GM04504 (cell line): ENCODE measurements at places on chromosomes 5 and 9.

- no peak for DNase-seq
Measured at GRCh38 chr5:31944684-31945445, 229.3 kb downstream of the GOLPH3 start.

GRCh38 chr5:93573354-93574351, 7.4 kb downstream of the NR2F1-AS1 start:
- DNase-seq = no peak

DNA sequence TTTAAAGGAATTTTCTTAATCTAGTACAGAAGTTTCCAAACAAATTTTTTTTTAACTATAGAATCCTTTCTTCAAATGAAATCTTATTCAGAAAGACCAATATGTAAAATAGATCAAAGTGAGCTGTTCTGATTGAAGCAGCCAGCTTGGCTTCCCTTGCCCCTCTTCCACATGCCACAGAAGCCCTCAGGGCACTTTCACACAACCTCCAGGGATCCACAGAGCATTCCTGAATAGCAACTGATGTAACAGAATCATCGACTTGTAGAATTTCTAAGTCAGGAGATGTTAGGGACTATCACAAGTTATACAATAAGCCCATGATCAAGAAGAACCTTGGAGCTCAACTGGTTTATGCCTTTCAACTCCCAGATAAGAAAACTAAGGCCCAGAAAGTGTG, 427.8 kb upstream of the C9orf72 start:
- no peak for DNase-seq

- DNase-seq = no peak
Measured at GRCh38 chr5:2093859-2094615, 211.3 kb upstream of the IRX4 start.

- DNase-seq = no peak
Measured at GRCh38 chr5:85337435-85337834, 952.8 kb upstream of the EDIL3 start.

- DNase-seq = no peak
Measured at GRCh38 chr5:168460606-168461005, 25.7 kb upstream of the RARS1 start.

GRCh38 chr5:178381921-178382695, 149.5 kb upstream of the PHYKPL start:
- DNase-seq = no peak

- no peak for DNase-seq
Measured at GRCh38 chr5:139186752-139187326, 11.3 kb downstream of the SIL1 start.

DNA sequence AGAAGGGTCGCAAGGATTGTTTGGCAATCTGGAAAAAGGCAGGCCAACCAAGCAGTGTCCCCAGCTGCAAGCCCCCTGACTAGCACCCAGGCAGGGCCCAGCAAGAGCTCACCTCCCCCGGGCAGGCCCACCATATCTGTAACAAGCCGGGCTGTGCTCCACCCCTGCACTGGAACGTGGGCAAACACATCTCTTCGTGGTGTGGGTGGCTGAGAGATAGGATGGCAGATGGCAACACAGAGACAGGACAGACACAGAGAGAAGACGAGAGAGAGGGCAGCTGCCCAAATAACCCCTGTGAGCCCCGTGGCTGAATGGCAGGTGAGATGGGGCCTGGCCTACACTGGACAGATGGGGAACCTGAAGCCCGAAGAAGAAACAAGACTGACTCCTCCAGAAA, 9.4 kb downstream of the BBLN start:
- no peak for DNase-seq

GRCh38 chr9:6488395-6488794, 75.4 kb downstream of the UHRF2 start:
- no peak for DNase-seq

DNA sequence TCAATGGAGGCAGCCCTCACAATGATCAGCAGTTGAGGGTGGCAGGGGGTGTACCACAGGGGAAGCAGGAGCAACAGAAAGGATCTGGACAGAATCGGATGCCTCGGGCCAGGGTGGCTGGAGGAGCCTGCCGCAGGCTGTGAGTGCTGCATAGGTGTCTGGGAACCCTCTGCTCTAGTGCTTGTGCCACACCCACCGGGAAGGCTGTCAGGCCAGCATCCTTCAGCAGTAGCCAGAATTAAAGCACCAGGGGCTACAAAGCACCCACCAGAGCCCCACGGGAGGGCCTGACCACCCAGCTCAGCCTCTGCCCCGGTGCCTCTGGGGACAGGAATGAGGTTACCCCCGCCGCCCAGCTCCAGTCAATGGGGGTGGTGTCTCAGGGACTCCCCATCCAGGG, 49.0 kb downstream of the ARHGEF37 start:
- DNase-seq = no peak

- peak; percentile 67 for DNase-seq
Measured at GRCh38 chr9:122445155-122445749, 32.5 kb downstream of the OR1J1 start.

DNA sequence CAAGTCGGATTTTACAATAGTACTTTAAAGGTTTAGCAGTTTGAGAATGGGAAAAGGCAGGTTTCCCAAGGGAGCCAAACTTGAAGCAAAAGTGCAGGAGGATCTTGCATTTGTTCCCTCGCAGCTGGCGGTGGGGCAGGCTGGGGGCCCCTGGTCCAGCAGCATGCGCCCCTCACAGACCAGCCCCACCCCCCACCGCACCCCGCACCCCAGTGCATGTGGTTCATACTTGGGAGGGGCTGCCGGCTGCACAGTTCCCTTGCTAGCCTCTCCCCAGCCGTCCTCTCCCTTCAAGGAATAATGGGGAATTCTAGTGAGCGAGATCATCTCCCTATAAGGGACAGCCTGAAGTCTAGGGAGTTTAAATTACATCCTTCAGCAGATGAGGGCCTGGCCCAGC, 273.1 kb upstream of the IRX2 start:
- DNase-seq = no peak

DNA sequence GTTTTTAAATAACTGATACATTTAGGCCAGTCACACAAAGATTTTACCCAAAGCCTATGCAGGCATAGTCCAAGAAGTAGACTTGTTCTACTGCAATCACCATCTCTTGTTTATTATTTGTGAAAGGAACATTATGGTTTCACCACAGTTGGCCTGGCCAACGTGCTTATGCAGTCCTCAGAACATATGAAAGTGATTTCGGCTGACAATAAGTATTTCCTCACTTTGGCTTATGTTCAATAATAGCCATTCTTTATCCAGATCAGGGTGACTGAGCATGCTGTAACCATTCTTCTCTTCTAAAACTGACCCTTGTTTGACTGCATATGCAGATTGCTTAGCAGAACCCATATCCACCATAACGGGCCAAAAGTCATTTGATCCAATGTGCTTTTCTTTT, 76.6 kb upstream of the CCDC152 start:
- peak; percentile 17 for DNase-seq

- no peak for DNase-seq
Measured at GRCh38 chr5:148374690-148375360, 8.9 kb upstream of the FBXO38 start.

DNA sequence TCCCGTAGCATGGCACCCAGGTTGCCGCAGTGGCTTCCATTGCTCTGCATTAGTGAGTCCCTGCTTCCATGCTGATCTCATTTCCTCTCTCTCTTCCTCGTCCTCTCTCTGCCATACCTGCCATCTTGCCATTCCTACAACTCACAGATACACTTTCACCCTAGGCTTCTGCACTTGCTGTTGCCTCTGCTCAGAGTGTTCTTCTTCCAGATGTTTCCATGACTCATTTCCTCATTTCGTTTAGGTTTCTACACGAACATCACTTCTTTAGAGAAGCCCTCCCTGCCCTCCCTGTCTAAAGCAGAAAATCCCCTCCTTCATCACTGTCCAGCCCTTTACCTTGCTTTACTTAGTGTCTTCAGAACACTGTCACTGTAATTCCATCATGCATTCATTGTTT, 115.2 kb upstream of the WWC1 start:
- DNase-seq = no peak

GRCh38 chr9:125829743-125830142, 82.6 kb downstream of the PBX3 start:
- DNase-seq = no peak

GRCh38 chr9:79651251-79651795, 79.6 kb downstream of the TLE4 start:
- DNase-seq = no peak

DNA sequence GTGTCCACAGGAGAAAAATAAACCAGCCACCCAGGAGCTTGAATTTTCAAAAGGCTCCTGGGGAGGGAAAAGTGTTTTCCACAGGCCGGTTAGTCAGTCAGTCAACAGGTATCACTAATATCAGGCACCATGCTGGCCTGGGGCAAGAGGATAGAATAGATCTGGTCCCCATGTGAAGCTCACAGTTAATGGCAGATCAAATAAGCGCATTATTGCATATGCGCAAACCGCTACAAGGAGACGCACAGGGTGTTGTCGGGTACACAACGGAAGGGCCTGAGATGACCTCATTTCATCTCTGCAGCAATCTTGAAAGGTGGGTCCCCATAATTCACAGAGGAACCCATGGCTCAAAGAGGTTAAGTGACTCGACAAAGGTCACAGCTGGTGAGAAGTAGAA, 260.7 kb downstream of the CRB2 start:
- no peak for DNase-seq

- no peak for DNase-seq
Measured at GRCh38 chr5:145484158-145484557, 351.0 kb downstream of the PRELID2 start.

- no peak for DNase-seq
Measured at GRCh38 chr5:14185326-14186058, 42.4 kb downstream of the TRIO start.

DNA sequence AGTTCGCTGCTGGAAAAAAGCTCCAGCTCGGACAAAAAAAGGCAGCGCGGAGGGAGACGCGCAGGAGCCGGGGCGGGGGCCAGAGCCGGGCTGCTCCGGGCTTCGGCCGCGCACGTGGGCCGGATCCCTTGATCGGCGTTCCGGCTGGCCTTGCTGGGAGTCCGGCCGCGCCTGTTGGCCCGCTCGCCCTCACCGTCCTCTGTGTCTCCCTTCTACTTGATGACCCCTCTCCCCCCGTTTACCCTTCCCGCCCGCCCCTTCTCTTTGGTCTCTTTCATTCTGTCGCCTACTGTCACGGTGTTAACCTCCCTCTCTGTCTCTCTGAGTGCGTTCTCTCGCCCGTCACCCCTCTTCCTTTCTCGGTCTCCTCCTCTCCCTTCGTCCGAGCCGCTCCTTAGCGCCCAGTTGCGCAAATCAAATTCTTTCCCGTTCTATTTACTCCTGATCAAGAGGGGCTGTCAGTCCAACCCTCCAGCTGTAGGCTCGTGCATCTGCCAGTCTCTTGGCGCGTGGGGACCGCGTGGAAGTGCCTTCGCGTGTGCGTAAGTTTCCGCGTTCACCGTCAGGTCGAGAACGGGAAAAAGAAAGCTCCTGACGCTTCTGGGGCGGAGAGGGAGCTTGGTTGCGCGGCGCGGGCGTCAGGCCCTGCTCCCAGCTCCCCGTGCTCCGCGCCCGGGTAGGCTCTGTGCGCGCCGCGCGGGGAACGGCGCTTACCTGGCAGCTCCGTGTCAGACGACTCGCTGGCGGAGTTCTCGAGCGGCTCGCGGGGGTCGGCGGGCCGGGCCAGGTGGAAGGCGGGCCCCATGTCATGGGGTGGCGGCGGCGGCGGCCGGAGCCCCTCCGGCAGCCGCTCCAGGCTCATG, 798 bp downstream of the PITX1 start:
- DNase-seq = no peak

DNA sequence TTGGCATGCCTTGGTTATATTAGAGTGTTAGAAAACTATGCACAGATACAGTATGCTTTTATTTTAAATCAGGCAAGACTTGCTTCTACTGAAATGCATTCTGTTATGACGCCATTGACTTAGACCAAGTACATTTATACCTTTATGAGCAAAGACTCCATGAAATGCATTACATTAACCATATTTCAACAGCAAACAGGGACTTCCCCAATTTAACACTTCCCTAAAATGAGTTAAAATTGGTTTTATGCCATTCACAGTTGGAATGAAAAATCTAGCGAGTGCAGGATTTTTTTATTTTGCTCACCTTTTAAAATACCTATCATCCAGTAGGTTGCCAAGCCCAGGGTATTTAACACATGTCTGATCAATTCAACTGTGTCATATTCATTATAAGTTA, 272.1 kb upstream of the IZUMO3 start:
- no peak for DNase-seq
